RWPE2 (cell line): ENCODE measurements at places on chromosomes 4 and X.

- DNase-seq = no peak
These were observed 193.2 kb downstream of the SHROOM3 start for GRCh38 chr4:76628251-76628650.

GRCh38 chr4:14862891-14863290 is 139.4 kb upstream of the CPEB2 start:
- DNase-seq = no peak

GRCh38 chrX:137052643-137053235 is 18.9 kb upstream of the GPR101 start:
- no peak for DNase-seq

- DNase-seq = no peak
These were observed 29.5 kb downstream of the DMP1 start for GRCh38 chr4:87679449-87680169.
